ENCODE measurements at places on chromosomes 3 and 15. TPM values are rescaled to one million over a fixed set of nuclear protein-coding genes. Genes with fewer than 3 reads are reported as not detected.

C3orf22 gene
- not detected for total RNA-seq

CNTN3 gene
- 1.2 TPM for total RNA-seq

ADAMTSL3 gene
- 11.9 TPM for total RNA-seq

MUC13 gene
- 0.08 TPM for total RNA-seq

KIF23 gene
- total RNA-seq = 0.38 TPM

TF gene
- total RNA-seq = 1.3 TPM

AGBL1 gene
- total RNA-seq = not detected

SNX4 gene
- total RNA-seq = 16.6 TPM

FAM3D gene
- 0.16 TPM for total RNA-seq

NANOGP8 gene
- total RNA-seq = not detected

P2RY14 gene
- 2.9 TPM for total RNA-seq

SPINK8 gene
- total RNA-seq = not detected

GRCh38 chr15:95541301-95541700 is 789.2 kb upstream of the NR2F2 start:
- H3K4me1 ChIP-seq = no peaks in the 10 kb centered on the region
- no peak for DNase-seq
- no peak overlapping the region for H3K27ac ChIP-seq

DNA sequence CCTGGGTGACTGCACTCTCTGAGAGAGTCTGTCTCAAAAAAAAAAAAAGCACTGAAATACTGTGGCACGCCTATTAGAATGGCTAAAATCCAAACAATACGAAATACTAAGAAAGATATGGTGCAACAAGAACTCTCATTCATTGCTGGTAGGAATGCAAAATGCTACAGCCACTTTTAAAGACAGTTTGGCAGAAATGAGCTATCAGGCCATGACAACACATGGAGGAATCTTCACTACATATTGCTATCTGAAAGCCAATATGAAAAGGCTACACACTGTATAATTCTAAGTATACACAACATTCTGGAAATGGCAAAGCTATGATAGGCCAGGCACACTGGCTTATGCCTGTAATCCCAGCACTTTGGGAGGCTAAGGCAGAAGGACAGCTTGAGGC is 18.8 kb downstream of the DPPA2 start:
- no peaks in the 10 kb centered on the region for H3K4me1 ChIP-seq
- no peak overlapping the region for H3K4me3 ChIP-seq

GRCh38 chr15:73677146-73677607 is 7.0 kb upstream of the CD276 start:
- no peaks in the 10 kb centered on the region for H3K36me3 ChIP-seq
- H3K27me3 ChIP-seq = peaks cover 14% of the 10 kb centered on the region
- peak; percentile 47 for DNase-seq

DNA sequence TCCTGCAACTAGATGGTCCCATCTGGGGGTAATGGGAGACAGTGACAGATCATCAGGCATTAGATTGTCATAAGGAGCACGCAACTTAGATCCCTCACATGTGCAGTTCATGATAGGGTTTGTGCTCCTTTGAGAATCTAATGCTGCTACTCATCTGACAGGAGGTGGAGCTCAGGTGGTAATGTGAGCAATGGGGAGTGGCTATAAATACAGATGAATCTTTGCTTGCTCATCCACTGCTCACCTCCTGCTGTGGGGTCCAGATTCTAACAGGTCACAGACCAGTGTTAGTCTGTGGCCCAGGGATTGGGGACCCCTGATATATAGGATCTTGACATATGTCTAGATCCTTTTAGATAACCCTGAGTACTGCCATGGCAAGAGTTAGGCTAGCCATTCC is 52.7 kb downstream of the RASGRF1 start:
- no peaks in the 10 kb centered on the region for H3K4me1 ChIP-seq
- DNase-seq = no peak
- H3K27ac ChIP-seq = no peak overlapping the region
- H3K4me3 ChIP-seq = no peak overlapping the region

GRCh38 chr15:100763835-100764750 is 115.5 kb upstream of the ALDH1A3 start:
- DNase-seq = no peak
- no peaks in the 10 kb centered on the region for H3K36me3 ChIP-seq
- H3K4me3 ChIP-seq = no peak overlapping the region

- no peak for DNase-seq
- H3K27me3 ChIP-seq = no peaks in the 10 kb centered on the region
- peaks cover 19% of the 10 kb centered on the region for H3K4me1 ChIP-seq
- H3K4me3 ChIP-seq = no peak overlapping the region
- no peaks in the 10 kb centered on the region for H3K36me3 ChIP-seq
- no peak overlapping the region for H3K27ac ChIP-seq
These were observed 95.6 kb upstream of the LIPC start for GRCh38 chr15:58336161-58336560.

GRCh38 chr3:126202276-126202675 is 21.9 kb upstream of the ALDH1L1 start:
- H3K27me3 ChIP-seq = no peaks in the 10 kb centered on the region
- no peaks in the 10 kb centered on the region for H3K36me3 ChIP-seq
- peaks cover 14% of the 10 kb centered on the region for H3K4me1 ChIP-seq
- no peak overlapping the region for H3K27ac ChIP-seq

DNA sequence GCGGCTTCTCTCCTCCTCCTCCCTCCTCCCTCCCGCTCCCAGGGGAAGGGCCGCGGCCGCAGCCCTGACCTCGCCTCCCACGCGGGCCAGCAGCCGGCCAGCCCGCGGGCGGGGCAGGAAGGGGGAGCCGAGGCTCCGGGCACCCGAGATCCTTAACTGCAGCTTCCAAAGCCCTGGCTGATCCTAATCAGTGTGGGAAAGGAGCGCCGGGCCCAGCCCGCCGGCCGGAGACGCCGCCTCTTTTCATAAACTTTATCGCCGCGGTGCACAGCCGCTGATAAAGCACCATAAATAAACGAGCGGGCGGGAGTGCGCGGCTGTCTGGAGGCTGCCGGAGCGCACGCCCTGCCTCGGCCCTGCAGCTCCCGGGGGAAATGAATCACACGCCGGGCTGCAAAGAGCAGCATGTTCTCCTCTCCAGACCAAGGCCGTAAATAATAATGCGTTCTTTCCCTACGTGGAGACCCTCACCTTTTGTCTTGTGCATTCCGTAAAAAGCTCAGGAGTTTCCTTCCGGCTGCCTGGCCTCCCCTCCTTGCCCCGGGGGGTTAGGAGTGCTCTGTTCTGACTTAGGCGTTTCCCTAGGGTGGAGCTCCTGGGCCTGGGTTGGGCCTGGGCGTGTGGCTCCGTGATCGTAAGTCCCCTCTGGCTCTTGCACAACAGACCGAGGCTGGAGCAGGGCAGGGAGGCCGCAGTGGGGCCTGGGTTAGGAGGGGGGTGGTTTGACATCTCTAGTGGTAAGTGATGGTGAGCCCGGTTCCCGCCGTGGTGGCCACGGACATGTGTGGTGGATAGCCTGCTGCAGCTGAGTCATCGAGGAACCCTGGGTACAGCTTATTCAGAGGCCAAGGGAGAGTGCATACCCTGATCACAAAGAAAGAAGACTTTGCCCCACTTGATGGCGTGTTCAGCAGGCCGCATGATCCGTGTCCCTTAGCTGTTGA is 132.6 kb upstream of the HES1 start:
- H3K36me3 ChIP-seq = no peaks in the 10 kb centered on the region
- DNase-seq = peak; percentile 92
- peak overlapping the region; percentile 63 for H3K4me3 ChIP-seq
- peaks cover 49% of the 10 kb centered on the region for H3K4me1 ChIP-seq
- H3K27me3 ChIP-seq = peaks cover 39% of the 10 kb centered on the region
- peak overlapping the region; percentile 84 for H3K27ac ChIP-seq

DNA sequence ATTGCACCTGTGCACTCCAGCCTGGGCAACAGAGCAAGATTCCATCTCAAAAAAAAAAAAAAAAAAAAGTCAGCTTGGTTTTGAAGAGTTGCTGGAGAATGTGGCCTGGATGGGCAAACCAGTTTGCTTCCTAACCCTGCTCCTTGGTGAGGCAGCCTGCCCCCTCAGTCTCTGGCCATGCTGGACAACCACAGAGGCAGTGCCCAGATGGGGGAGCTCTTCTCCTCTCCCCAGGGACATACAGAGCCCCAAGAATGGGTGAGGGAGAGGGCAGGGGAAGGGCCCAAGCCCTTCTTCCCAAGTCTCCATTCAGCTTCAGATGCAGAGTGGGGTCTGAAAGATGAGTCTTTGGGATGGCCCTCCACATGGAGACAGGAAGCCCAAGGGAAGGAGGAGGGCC is 27.9 kb downstream of the CD276 start:
- H3K4me3 ChIP-seq = no peak overlapping the region
- no peak for DNase-seq
- H3K27me3 ChIP-seq = no peaks in the 10 kb centered on the region
- peaks cover 36% of the 10 kb centered on the region for H3K36me3 ChIP-seq
- H3K27ac ChIP-seq = no peak overlapping the region

GRCh38 chr3:58398669-58399333 is 34.8 kb downstream of the PDHB start:
- no peak overlapping the region for H3K4me3 ChIP-seq
- DNase-seq = no peak
- peak overlapping the region; percentile 81 for H3K27ac ChIP-seq
- no peaks in the 10 kb centered on the region for H3K27me3 ChIP-seq
- peaks cover 17% of the 10 kb centered on the region for H3K4me1 ChIP-seq
- peaks cover 68% of the 10 kb centered on the region for H3K36me3 ChIP-seq

- no peaks in the 10 kb centered on the region for H3K27me3 ChIP-seq
- no peaks in the 10 kb centered on the region for H3K36me3 ChIP-seq
- no peak for DNase-seq
- no peaks in the 10 kb centered on the region for H3K4me1 ChIP-seq
- H3K27ac ChIP-seq = no peak overlapping the region
These were observed 466.7 kb downstream of the C3orf38 start for GRCh38 chr3:88616413-88616812.

DNA sequence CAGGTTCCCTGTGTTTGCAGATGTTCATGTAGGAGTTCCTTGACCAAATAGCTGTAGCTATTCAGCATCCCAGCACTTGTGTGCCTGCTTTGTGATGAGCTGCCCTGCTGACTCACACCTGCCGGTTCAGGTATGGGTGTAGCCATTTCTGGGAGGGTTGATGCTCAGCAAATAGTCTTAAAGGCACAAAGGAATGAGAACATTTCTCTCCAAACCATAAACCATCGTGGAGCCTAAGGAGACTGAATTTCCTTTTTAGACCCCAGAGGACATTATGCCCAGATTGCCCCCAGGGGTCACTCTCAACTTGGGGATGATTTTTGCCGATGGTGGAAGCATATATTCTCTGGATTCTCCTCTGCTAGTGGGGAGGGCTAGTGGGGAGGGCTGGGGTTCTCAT is 80.6 kb downstream of the ADAMTSL3 start:
- H3K4me3 ChIP-seq = no peak overlapping the region
- no peak overlapping the region for H3K27ac ChIP-seq
- no peaks in the 10 kb centered on the region for H3K27me3 ChIP-seq
- DNase-seq = no peak
- no peaks in the 10 kb centered on the region for H3K4me1 ChIP-seq

- no peaks in the 10 kb centered on the region for H3K27me3 ChIP-seq
- DNase-seq = no peak
- H3K4me1 ChIP-seq = no peaks in the 10 kb centered on the region
- no peaks in the 10 kb centered on the region for H3K36me3 ChIP-seq
These were observed 16.7 kb upstream of the ZMAT3 start for GRCh38 chr3:179088306-179088705.

DNA sequence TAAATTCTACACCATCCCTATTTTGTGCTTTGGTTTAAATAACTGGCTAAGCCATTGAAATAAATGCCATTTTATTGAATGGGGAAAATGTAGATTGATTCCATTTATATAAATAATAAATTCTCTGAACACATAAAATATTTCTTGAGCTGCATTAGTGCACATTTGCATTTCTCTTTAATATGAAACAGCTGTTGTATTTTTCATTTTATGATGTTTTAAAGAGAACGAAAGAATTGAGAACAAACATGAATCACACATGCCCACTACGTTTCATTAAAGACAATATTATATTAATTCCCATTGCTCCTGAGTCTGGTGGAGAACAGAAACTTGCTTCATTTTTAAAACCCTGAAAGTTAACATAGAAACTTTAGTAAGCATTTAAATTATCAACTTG is 235.7 kb upstream of the CFAP20DC start:
- no peak overlapping the region for H3K4me3 ChIP-seq
- no peak for DNase-seq
- H3K4me1 ChIP-seq = peaks cover 5% of the 10 kb centered on the region
- no peaks in the 10 kb centered on the region for H3K36me3 ChIP-seq
- no peak overlapping the region for H3K27ac ChIP-seq

- H3K27ac ChIP-seq = no peak overlapping the region
- H3K4me3 ChIP-seq = no peak overlapping the region
- no peak for DNase-seq
- H3K4me1 ChIP-seq = peaks cover 3% of the 10 kb centered on the region
- no peaks in the 10 kb centered on the region for H3K36me3 ChIP-seq
These were observed 18.4 kb downstream of the ZNF860 start for GRCh38 chr3:31999907-32000439.

- H3K36me3 ChIP-seq = no peaks in the 10 kb centered on the region
- H3K27ac ChIP-seq = no peak overlapping the region
- H3K4me1 ChIP-seq = peaks cover 16% of the 10 kb centered on the region
- H3K27me3 ChIP-seq = no peaks in the 10 kb centered on the region
- no peak for DNase-seq
These were observed 29.6 kb upstream of the BHLHE40 start for GRCh38 chr3:4949659-4950058.

GRCh38 chr3:58639001-58639400 is 27.6 kb downstream of the FAM3D start:
- H3K36me3 ChIP-seq = no peaks in the 10 kb centered on the region
- no peak overlapping the region for H3K27ac ChIP-seq
- peaks cover 29% of the 10 kb centered on the region for H3K27me3 ChIP-seq
- DNase-seq = no peak
- peaks cover 5% of the 10 kb centered on the region for H3K4me1 ChIP-seq

GRCh38 chr3:33035596-33035995 is 61.4 kb downstream of the GLB1 start:
- H3K4me1 ChIP-seq = no peaks in the 10 kb centered on the region
- no peak for DNase-seq
- H3K4me3 ChIP-seq = no peak overlapping the region
- peaks cover 56% of the 10 kb centered on the region for H3K36me3 ChIP-seq
- H3K27ac ChIP-seq = no peak overlapping the region
- no peaks in the 10 kb centered on the region for H3K27me3 ChIP-seq

- H3K27me3 ChIP-seq = no peaks in the 10 kb centered on the region
- H3K4me1 ChIP-seq = peaks cover 16% of the 10 kb centered on the region
- peaks cover 26% of the 10 kb centered on the region for H3K36me3 ChIP-seq
- no peak overlapping the region for H3K27ac ChIP-seq
- no peak overlapping the region for H3K4me3 ChIP-seq
- DNase-seq = no peak
These were observed 85.5 kb downstream of the FLNB start for GRCh38 chr3:58093574-58094195.

GRCh38 chr3:136276049-136276755 is 26.1 kb downstream of the PCCB start:
- H3K4me1 ChIP-seq = peaks cover 9% of the 10 kb centered on the region
- H3K36me3 ChIP-seq = peaks cover 41% of the 10 kb centered on the region
- H3K27me3 ChIP-seq = no peaks in the 10 kb centered on the region
- no peak overlapping the region for H3K4me3 ChIP-seq
- H3K27ac ChIP-seq = no peak overlapping the region

DNA sequence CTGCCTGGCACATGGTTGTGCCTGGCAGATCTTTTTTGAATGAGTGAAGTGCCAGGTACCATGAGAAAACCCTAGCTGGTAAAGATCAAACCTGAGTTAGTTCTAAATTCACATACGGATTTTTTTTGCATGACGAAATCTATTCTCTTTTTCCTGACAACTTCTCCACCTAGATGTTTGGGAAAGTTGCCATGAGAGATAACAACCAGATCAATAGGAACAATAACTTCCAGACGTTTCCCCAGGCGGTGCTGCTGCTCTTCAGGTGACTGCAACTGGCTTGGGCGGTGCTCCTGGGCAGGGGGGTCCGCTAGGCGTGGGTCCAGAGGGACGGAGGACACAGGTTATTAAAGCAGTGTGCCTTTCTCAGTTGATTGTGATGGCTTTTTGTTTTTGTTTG is 71.8 kb downstream of the CHDH start:
- no peak overlapping the region for H3K4me3 ChIP-seq
- H3K36me3 ChIP-seq = no peaks in the 10 kb centered on the region
- DNase-seq = no peak
- H3K4me1 ChIP-seq = peaks cover 10% of the 10 kb centered on the region
- peaks cover 14% of the 10 kb centered on the region for H3K27me3 ChIP-seq
